SJCRH30 (cell line): ENCODE measurements at places on chromosomes 3 and 15. TPM values are rescaled to one million over a fixed set of nuclear protein-coding genes. Genes with fewer than 3 reads are reported as not detected.

DNA sequence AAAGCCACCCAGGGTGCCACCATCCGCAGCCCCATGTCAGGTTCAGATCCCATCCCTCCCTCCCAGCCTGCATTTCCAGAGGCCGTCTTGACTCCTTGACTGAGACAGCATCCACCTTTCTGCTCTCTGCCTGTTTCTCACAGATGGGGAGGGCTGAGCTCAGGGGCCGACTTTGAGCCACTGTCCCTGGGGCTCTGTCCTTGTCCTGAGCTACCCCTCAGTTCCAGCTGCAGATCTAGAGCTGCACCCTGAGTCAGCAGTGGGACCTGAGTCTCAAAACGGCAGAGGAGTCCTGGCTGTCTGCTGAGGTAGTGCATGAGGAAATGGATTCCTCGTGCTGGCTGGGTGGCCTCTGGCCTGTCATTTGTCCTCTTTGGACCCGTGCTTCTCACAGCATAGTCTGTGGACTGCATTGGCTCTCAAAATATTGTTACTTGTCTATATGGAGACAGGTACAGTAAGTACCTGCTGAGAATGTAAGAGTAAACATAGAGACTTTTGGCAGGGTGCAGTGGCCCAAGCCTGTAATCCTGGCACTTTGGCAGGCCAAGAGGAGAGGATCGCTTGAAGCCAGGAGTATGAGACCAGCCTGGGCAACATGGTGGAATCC is 22.3 kb downstream of the RPLP1 start:
- DNase-seq, result no peak

DNA sequence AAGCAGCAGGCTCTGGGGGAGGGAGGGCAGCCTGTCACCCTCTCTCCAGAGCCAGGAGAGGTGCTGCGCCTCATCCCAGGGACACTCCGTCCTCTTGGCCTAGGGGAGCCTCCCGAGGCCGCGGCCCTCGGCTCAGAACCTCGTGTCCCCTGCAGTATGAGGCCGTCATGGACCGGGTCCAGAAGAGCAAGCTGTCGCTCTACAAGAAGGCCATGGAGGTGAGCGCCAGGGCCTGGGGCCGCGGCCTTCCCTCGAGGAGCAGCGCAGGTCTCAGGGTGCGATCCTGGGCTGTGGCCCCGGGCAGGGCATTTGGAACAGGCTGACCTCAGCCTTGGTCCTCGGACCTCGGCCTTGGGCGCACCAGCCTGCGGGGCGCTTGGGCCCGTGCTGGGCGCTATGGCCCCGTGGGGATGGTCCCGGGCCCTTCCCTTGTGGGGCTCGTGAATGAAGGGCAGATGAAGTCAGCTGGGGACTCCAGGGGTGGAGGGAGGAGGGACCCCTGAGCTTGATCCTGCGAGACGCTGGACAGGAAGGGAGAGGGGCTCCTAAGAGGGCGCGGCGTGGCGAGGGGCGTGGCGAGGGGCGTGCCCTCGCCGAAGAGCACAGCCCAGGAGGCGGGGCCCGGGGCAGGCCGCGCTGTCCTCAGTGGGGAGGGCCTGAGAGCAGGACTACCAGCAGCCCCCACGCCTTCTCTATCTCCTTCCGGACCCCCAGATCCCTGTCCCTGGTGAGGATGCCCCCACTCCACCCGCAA is 32.9 kb downstream of the PSTPIP1 start:
- no peak for DNase-seq

PDIA3 gene
- 204 and 229 TPM in 2 replicates for total RNA-seq

PDZRN3 gene
- total RNA-seq, result 27.3 and 29.5 TPM in 2 replicates

WNT5A gene
- total RNA-seq, result 33.1 and 34.6 TPM in 2 replicates

LDHAL6B gene
- total RNA-seq, result not detected in 2 replicates
